Renal cortex interstitium (tissue), 15 donors: ENCODE measurements at places on chromosomes 12 and 14. TPM values are rescaled to one million over a fixed set of nuclear protein-coding genes. Genes with fewer than 3 reads are reported as not detected.

VAMP1 gene
- 12.6 TPM for polyA plus RNA-seq

DNA sequence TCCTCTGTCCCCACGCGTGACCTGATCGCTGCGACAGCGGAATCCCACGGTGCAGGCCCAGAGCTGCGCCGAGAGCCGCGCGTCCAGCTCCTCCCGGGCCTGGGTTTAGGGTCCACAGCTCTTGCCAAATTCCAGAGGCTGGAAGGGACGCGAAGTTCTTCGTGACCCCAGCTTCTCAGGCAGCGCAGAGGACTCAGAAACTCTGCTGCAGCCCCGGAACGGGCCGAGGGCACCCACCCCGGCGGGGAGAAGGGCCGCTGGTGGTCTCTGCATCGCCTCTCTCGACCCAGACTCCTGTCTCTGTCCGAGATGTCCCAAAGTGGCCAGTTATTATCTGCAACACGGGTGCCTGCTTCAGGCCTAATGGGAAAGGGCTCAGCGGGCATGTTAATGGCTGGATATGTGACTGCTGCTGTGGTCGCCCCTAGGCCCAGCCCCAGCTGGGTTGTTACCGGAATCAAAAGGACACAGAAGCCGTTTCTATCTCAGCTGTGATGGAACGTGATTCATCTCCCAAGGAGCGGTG lies 236.4 kb downstream of the VRK1 start:
- DNase-seq = no peak

CIT gene
- polyA plus RNA-seq = 26.7 TPM

- DNase-seq = no peak
Observed at GRCh38 chr14:41120402-41120801, 486.3 kb upstream of the LRFN5 start.

DNA sequence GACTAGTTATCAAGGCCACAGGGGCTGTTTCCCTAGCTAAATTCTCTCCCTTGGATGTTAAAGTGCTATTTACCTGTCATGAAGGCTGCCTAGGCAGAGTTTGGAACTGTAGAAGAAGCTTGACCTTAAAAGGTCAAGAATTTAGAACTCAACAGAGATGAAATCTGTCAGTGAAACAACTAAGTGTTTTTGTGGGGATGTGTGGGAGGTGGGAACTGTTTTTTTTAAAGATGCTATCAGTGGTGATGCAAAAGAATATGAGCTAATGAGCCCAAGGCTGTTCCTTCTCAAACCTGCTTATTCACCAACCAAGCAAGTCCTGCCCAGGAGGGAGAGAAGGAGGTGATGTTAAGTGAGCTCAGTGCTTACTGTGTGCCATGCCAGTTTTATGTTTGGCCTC lies 40.8 kb upstream of the POC1B start:
- DNase-seq = no peak

DTX1 gene
- polyA plus RNA-seq = 11.5 TPM

- no peak for DNase-seq
Observed at GRCh38 chr12:2610358-2610757, 184.4 kb upstream of the FKBP4 start.

COPS7A gene
- polyA plus RNA-seq = 61.5 TPM

IKZF4 gene
- polyA plus RNA-seq = 16.5 TPM

GRCh38 chr12:82873951-82874350 lies 187.2 kb downstream of the TMTC2 start:
- no peak for DNase-seq

SERPINA1 gene
- 91.7 TPM for polyA plus RNA-seq

BDKRB1 gene
- polyA plus RNA-seq = 1.0 TPM

GRCh38 chr14:83529531-83529930 lies 1995.9 kb upstream of the SEL1L start:
- DNase-seq = no peak

DNA sequence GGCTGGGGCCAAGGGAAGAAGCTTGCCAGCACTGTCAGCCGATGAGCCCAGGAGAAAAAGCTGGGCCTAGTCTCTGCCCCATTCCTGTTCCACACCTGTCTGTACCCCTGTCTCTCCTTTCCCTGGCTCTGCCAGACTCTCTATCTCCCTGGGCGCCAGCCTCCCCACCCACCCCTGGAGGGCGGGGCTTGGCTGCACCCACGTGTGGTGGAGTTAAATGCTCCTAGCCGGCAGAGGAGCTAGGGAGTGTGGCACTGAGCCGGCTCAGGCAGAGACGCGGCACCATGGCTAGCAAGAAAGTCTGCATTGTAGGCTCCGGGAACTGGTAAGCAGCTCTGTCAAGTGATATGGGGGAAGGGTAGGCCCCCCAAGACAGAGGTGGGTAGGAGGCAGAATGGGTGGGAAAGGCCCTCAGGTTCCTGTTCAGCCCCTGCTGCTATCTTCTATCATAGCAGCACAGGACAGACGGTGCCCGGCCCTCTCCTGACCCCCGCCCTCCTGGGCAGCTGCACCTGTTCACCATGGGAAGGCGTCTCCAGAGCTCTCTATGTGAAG lies at the start of gene GPD1:
Gene GPD1 (plus strand): TSS at position 242 of the 555 bp plus-strand sequence. CDS start 43 bp downstream, at position 285.
- DNase-seq = no peak

DNA sequence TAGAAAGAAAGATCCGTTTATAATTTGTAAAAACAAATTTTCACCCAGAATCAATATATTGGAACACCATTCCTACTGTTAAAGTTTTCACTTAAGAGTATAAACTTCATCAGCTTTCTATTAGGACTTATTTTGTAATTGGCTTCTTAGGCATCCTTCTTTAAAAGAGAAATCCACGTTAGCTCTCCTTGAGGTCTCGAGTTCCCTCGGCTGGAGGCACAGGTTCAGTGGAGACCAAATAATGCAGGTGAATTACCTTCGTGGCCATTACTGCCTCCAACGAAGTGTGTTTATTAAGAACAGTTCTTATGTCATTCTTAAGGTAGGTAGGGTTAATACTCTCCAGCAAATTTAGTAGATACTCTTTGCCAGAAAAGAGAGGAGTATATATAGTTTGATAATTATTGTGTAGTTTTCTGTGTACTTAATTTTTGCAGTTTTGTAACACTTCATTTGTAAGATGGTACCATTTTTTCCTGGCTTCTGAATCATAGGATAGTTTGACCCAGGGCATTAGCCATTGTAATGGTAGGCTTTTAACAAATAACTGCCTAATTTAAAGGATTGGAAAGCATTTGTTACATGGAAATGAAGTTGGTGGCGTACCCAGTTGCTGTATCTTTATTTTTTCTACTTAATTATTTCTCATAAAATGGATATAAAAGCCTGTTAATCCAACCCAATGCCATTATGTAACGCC lies 2.2 kb downstream of the CALM1 start:
- DNase-seq = no peak

TMEM229B gene
- polyA plus RNA-seq = 2.5 TPM

GLS2 gene
- polyA plus RNA-seq = 1.6 TPM
